ENCODE measurements at places on chromosomes 13 and 19.

GRCh38 chr13:20080377-20081164 lies 80.3 kb downstream of the GJA3 start:
- no peak for DNase-seq

DNA sequence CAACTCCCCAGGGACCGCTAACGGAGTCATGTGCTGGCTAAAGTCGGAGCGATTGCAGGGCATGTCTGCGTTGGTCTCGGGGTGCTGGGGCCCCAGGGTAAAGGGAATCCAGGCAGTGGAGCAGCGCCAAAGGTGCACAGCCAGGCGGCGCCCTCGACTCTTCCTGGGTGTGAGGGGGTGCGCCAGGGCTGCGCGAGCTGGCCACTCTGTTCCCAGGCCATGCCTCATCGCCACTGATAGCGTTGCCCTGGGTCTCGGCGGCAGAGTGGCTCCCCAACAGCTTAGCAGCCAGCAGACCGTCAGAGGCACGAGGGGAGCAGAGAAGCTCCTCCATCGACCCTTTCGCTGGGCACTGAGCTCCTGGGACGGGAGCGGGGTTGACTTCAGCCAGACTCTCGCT lies 152.7 kb downstream of the B3GLCT start:
- DNase-seq = no peak

DNA sequence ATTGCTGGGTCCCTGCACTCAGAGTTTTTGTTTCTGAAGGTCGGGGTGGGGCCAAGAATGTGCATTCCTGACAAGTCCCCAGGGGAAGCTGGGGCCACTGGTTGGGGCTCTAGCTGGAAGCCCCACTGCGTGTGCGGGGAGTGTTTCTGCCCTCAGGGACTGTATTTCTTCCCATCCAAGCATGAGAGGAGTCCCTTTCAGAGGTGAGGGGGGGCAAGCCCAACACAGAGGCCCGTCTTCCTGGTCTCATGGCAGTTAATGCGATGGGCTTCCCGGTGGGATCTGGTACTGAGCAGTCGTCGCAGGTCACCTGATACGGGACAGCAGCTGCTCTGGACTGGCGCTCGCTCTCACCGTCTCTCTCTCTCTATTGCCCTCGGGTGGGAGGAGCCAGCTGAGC lies 50.4 kb downstream of the GPR12 start:
- no peak for DNase-seq

- DNase-seq = peak; percentile 67
Measured at GRCh38 chr19:39139305-39139874, 13.8 kb downstream of the PAK4 start.

- no peak for DNase-seq
Measured at GRCh38 chr13:72074663-72075062, 207.7 kb upstream of the DACH1 start.

- no peak for DNase-seq
Measured at GRCh38 chr13:76380446-76381065, 505.6 kb downstream of the KCTD12 start.

DNA sequence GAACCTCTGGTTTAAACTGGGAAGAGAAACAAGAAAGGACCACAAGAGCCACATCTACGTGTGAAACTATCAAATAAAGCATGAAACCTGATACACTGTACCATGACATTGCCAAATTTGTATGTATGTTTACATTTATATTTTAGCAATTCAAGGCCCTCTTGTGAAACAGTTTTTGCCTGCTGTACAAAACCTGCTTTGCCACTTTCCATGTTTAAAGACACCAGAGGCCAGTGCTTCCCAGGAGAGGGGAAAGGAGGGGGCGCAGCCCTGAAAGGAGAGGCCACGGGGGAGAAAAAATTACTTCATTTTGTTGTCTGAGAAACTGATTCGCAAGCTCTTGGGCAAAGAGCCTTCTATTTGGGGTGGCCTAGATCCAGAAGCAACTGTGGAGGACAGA lies 124.8 kb downstream of the DCLK1 start:
- no peak for DNase-seq

DNA sequence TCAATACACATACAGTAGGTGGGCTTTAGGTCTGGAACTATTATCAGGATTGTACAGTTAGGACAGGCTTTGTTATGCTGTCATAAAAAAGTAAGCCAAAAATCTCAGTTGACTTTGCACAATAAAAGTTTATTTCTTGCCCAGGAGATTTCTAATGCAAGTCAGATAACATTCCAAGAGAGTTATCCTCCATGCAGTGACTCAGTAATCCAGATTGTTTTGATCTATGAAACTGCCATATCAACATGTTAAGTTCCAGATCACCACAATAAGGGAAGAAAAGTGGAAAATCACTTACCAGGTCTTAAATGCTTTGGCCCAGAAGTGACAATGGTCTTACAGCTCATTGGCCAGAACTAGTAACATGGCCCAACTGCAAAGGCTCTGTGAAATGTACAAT lies 636.2 kb upstream of the KLF12 start:
- no peak for DNase-seq

GRCh38 chr13:20769091-20769490 lies 4.7 kb downstream of the EEF1AKMT1 start:
- DNase-seq = no peak

Measured in iPS-NIHi11 (cell line).